Amygdala (tissue), 56 donors: ENCODE measurements at places on chromosomes 2 and 18.

- DNase-seq: no peak
These were observed 56.3 kb downstream of the DNMT3A start for GRCh38 chr2:25285265-25286024.

- DNase-seq: no peak
These were observed 76.8 kb upstream of the THUMPD2 start for GRCh38 chr2:39855856-39856255.

GRCh38 chr2:12824351-12824777, 107.6 kb downstream of the TRIB2 start:
- DNase-seq: no peak

DNA sequence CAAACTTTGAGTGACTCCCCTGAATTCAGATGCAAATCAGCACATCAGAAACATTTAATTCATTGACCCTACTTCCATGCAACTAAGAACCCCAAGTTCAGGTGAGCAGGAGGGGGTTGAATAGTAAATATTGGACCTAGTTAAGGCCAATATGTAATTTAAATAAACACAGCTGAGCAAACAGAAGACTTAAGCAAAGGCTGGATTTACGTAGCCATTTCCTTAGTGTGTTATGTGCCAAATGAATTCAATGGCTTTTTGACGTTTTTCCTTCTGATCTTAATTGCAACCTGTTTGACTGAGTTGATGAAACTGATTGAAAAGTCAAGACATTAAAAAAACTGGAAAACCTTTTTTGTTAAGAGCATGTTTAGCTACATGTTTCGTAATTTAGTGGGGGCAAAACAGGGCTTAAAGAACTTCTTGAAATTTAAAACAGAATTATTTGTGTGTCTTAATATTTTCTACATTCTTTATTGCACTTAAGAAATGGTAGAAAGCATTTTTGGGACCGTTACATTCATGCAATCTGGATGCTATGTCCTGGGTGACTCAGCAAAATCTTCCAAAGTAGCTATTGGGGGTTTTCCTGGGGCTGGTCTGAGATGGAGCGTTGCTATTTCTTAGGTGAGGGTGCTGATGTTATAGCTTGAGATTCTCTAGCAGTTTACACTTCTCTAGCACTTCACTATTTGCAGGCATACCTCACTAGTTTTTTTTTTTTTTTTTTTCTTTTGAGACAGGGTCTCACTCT, 25.5 kb upstream of the KCNE4 start:
- no peak for DNase-seq

DNA sequence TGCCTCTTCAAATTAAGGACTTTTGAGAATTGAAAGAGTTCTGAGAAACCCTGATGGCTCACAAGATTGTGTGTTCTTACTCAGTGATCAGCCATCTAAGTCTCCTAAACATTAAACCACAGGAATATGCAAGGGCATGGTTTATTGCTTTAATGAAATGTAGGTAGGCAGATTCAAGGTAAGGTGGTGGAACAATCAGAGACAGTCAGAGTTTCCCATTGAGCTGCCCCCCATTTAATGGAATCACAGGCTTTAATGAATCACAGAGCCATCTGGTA, 107.8 kb upstream of the LRATD1 start:
- no peak for DNase-seq

DNA sequence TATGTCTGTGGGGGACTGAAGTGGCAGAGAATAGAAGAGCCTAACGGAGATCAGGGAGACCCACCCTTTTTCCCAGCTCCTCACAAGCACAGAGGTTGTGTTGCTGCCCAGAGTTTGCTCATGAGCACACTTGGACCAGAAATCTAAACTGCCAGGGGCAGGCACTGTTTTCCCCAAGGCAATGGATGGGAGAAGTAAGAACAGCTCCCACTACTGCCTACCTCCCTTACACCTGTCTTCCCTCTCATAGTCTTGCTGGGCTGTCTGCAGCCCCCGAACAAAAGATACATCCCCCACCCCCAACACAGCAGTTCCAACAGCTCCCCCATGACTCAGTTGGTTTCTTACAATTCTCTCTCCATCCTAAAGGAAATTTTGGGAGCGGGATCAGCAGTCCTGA, 48.1 kb upstream of the CD226 start:
- DNase-seq: no peak

DNA sequence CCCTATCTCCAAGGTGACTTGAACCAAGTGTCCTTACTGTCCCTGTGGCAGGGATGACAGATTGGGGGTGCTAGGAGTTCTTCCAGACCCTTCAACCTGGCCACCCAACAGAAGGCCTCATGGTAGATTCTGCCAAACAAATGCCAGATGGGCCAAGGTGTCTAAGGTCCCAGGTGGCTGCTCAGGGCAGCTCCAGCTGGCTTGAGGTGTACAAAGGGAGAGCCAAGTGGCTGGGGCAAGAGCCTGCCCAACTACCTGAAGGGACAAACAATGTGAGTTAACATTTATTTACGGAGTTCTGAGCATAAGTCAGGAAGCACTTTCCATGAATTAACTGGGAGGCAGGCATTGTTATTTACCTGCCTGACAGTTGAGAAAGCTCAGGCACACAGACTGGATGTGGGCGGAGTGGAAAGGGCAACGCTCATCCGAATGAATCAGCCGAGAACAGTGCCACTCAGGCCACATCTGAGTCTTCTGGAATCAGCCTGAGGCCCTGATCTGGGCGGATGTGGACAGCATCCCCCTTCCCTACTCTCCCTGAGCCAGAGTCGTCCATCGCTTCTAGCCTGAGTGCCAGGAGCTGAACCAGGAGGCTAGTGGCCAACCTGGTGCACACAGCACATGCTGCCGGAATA, 4.4 kb upstream of the KCNIP3 start:
- DNase-seq: no peak

DNA sequence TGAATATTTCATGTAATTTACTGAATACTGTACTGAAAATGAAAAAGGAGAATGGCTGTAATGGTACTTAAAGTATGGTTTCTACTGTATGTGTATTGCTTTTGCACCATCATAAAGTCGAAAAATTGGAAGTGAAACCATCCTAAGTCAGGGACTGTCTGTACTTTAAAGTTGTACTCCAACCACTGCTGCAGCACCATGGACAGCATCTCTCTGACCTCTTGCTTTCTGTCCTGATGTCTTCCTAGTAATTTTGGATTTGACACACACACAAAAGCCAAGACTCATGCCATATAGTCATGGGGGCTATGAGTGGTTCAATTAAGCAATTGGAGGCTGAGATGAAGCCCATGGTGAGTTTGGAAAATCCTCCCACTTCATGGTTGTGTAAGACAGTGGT, 256.3 kb upstream of the PKDCC start:
- no peak for DNase-seq
